Sigmoid colon (tissue), 7 donors: ENCODE measurements at places on chromosomes 11 and 22. TPM values are rescaled to one million over a fixed set of nuclear protein-coding genes. Genes with fewer than 3 reads are reported as not detected.
A peak's percentile ranks its signal among the peaks of the same experiment; 100 is the strongest.

The XPNPEP3 gene
- 11.0 TPM for total RNA-seq

DNA sequence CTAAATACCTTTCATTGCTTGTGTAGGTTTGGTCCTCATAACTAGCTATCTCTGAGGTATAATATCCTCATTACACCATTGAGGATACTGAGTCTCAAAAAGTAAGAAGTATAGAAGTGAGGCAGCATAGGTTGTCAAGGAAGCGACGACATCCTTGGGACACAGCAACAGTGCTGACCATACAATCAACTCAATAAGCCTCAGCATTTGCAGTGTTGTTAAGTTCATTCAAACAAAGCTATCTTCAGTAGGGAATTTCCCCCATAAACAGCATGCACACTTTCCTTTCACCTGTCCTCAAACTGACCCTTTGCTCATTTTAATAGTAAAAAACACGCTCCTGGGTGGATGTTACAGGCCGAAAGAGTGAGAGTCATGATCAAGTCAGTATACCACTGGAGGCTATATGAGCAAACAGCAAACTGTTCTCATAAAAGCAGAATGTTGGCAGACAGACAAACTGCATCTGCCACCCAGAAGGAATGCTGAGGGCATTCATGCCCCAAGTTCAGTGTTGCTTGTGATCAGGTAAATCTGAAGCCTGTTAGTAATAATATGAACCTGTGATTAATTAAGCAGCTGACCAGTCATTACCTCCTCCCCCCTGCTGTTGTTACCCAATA, 756.2 kb upstream of the TENM4 start:
- DNase-seq, result no peak

DNA sequence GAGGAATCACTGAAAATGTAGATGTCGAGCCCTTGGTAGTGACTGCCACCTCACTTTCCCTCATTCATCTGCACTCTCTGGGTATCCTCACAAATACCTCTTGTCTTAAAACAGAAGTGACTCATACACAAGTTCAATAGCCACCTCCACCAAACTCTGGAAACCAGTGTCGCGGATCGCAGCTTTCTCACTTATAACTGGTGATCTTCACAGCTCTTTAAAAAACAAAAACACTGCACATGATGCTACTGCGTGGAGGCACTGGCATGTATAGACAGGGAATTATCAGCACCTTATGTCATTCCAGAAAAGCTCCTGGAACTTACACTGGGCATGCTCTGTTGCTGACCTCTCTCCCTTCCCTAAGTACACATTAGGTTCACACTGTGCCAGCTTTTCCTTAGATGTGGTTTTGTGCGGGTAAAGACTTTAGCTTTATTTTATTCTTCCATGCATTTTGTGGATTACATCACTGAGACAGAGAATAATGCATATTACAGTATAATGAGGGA, 425.5 kb upstream of the CADM1 start:
- no peak for DNase-seq

DNA sequence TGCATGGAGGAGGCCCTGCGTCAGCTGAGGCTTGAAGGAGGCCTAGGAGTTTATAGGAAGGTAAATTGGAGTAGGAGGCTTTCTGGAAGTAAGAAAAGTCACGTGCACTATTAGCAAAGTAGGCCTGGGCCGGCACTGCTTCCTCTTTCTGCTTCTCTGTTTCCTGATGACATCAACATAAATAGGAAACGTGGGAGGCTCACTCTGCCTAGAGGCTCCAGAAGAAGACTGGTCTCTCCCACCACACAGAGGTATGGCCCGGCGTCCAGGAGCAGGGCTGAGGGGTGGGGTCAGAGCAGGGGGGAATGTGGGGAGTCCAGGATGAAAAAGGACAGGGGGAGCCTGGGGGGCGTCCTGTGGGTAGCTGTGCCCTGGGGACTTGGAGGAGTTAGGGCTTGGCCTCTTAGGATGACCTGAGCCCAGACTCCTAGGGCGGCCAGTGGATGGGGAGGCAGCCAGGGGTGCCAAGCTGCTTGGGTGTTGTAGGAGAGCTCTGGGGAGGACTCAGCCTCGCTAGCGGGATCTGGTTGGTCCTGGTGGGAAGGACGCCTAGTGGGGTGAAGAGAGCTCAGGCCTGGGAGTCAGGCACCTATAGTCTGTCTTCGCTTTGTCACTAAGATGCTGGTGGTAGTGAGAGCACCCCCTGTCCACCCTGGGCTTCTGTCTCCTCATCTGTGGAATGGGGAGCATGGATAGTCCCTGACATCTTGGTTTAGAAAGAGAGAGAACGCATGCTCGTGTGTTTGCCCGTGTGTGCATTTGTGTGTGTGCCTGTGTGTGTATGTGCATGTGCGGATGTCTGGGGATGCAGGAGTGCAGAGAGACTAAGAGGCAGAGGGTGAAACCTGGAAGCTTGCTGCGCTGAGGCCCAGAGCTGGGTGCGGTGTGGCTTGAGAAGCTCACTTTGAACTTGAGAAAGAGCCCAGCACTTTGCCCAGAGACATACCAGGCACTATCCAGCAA, at the start of gene CSF2RB:
TSS of gene CSF2RB (plus strand) at position 202 of the 963 bp plus-strand sequence. CDS start 8,580 bp downstream, outside the sequence.
- DNase-seq, result peak; percentile 69

DNA sequence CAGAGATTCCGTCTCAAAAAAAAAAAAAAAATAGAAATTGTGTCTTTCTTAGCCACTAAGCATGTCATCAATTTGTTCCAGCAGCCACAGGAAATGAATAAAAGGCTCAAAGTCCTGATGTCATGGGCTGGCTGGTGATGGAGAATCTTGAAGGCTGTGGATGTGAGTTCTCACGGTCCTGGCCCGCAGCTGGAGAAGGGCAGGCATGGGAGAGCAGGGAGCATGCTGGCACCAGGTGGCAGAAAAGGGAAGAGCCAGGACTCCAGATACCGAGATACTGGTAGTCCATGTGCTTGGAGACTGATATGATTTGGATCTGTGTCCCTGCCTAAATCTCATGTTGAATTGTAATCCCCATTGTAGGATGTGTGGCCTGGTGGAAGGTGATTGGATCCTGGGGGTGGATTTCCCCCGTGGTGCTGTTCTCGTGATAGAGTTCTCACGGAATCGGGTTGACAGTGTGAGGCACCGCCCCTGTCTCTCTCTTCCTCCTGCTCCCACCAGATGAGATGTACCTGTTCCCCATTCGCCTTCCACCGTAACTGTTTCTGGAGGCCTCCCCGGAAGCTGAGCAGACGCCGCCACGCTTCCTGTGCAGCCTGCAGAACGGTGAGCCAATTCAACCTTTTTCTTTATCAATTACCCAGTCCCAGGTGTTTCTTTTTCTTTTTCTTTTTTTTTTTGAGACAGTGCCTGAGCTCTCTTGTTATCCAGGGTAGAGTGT, 18.1 kb downstream of the MRGPRD start:
- DNase-seq, result peak; percentile 68

- no peak for DNase-seq
These were observed 13.2 kb upstream of the HEPHL1 start for GRCh38 chr11:94007906-94008305.

- DNase-seq, result peak; percentile 88
These were observed at the start of gene TCN2 for GRCh38 chr22:30606455-30607299. Gene TCN2, plus strand, starts transcription at chr22:30607174. Its CDS starts 158 bp downstream, at chr22:30607332.

The GRIA4 gene
- total RNA-seq, result 1.9 TPM

GRCh38 chr11:48099916-48100446, 116.6 kb upstream of the OR4B1 start:
- no peak for DNase-seq

DNA sequence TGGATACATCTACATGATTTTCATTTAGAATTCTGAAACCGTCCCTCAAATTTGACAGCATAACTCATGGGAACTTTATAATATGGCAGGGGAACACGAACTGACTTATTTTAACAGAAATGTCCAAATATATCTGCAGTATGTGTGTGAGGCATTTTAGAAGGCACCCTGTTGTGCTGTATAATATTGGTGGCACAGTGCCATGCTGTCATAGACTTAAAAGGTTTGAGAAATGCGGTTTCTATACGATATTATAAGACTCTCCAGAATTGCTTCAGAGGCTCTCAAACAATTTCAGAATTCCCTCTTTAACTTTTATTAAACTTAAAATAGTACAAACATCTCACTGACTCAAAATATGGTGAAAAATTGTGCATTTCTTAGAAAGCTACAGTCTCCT, 181.6 kb downstream of the MSANTD4 start:
- no peak for DNase-seq

DNA sequence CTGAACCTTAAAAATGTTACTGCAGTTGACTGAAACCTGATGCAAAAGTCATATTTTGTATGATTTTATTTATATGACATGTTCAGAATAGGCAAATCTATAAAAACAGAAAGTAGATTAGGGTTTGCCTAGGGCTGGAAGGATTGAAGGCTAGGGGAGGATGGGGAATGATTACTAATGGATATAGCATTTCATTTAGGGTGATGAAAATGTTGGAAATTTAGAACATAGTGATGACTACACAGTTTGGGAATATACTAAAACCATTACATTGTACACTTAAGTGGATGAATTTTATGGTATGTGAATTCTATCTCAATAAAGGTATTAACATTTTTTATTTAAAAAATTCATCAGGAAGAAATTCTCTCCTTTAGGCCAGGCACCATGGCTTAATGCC, 22.9 kb upstream of the PAFAH1B2 start:
- DNase-seq, result no peak

DNA sequence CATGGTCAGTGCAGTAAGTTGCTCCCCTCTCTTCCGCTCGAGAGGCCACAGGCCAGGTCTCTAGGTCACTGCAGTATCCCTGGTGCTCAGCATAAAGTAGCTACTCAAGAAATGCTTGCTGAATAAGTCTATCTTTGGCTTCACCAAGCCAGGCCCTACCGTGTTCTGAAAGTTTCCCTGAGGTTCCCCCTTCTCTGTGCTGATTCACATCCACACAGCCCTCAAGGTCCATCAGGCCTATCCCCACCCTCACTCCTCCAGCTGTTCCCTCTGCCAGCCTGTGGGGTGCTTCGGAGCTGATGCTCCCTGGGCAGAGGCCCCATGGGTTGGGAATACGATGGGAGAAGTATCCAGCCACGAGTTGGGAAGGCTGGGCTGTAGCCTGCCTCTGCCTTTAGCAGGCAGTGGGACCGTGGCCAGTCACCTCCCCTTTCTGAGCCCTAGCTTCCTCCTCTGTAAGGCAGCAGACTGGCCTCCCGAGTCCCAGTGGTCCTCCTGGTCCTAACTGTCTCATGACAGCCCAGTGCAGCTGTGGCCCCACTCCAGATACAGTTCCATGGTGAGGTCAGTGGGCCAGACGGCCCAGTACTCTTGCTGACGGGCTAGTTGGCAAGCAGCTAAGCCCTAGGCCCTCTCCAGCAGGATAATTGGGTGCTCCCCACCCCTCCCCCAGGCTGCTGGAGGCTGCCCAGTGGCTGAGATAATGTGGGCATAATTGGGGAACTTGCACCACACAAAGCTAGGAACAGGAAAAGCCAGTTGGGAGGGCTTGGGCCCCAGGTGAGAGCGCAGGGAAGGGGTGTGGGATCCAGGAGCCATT, 48.2 kb downstream of the NECTIN1 start:
- DNase-seq, result no peak

DNA sequence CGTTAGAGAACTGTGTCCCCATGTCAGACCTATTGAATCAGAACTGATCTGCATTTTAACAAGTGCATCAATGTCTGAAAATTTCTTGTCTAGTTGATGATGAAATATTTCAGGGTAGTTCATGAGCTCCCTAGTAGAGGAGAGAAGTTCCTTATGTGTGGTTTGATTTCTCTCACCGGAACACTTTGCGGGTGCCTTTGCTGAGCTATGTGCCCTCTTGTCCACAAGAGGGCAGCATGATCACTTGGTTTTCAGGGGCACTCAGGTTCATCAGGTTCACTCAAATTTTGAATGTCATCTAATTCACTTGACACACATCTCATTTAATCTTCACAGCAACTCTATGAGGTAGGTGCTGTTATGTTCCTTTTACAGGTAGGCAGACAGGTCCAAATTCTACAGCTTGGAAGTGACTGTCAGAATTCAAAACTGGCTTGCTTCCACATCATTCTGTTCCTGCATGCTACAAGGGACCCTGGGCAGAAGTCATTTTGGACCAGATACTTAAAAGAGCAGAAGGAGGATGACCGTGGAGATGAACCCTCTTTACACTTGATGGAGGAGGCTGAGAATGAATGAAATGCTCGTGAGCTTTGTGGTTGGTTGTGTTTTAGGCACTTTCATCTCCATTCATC, 55.6 kb downstream of the P4HA3 start:
- no peak for DNase-seq

The SPON1 gene
- total RNA-seq, result 32.1 TPM

GRCh38 chr11:17810746-17811145, 76.2 kb downstream of the KCNC1 start:
- DNase-seq, result no peak

GRCh38 chr11:3001496-3001895, 9.4 kb upstream of the NAP1L4 start:
- DNase-seq, result peak; percentile 86

The DBX1 gene
- total RNA-seq, result not detected

DNA sequence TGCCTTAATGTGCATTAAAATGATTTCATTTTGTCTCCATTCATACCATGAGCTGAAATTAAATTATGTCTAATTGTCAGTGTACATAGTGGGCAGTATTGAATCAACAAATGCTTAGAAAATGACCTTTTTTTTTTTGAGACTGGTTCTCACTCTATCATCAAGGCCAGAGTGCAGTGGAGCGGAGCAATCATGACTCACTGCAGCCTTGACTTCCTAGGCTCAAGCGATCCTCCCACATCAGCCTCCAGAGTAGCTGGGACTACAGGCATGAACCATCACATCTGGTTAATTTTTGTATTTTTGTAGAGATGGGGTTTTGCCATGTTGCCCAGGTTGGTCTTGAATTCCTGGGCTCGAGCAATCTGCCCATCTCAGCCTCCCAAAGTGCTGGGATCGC, 117.0 kb upstream of the BLID start:
- DNase-seq, result no peak
